ENCODE measurements at places on chromosomes 16 and 17. TPM values are rescaled to one million over a fixed set of nuclear protein-coding genes. Genes with fewer than 3 reads are reported as not detected.
A peak's percentile ranks its signal among the peaks of the same experiment; 100 is the strongest.

Gene CCL1
- total RNA-seq: not detected

GRCh38 chr17:57604771-57605674 is 140.1 kb downstream of the CCDC182 start:
- no peak for DNase-seq

- DNase-seq: peak; percentile 98
These were observed 3.0 kb downstream of the BORCS6 start for GRCh38 chr17:8186787-8187516.

GRCh38 chr17:69320210-69320907 is 6.6 kb downstream of the ABCA5 start:
- no peak for DNase-seq

Gene SSTR5
- not detected for total RNA-seq

DNA sequence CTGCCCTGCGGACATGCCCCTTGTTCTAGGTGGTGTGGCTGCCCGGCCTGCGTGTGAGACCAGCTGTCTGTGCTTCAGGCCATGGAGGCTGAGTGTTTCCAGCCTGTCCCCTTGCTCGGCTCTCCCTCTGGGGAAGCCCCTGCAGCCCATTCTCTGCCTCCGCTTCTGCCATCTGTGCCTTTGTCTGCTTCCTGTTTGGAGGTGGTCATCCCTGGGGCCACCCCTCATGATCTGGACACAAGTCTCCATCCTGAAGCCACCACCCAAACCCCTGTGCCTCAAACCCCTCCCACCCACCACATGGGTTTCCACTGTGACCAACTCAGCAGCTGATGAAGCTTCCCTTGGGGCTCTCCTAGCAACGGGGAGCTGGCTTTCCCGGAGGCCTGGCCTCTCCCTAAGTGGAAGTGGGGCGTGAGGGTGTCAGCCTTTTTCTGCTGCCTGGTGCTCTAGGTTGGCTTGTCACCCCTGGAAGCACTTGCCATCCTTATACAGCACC is 184.9 kb downstream of the SEC14L1 start:
- DNase-seq: no peak

- no peak for DNase-seq
These were observed 1.7 kb downstream of the BEAN1 start for GRCh38 chr16:66428682-66429251.

Gene ABCC11
- total RNA-seq: not detected

Gene BEAN1
- total RNA-seq: not detected

- DNase-seq: no peak
These were observed 715.7 kb upstream of the SOX9 start for GRCh38 chr17:71405101-71405500.

Gene WSB1
- 123 TPM for total RNA-seq

DNA sequence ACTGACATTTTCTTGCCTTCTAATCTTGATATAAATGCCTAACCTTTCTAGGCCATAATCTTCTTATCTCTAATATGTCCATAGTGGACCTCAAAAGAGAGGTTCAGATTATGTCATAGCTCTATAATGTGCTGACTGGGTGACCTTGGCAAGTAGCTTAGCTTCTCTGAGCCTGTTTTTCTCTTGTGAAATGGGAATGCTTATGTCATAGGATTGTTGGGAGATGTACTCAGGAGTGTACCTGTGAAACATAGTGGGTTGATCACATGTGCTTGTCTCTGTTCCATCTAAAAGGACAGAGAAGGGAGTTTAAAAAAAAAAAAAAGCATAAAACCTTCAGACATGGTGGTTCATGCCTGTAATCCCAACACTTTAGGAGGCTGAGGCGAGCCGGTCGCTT is 2.4 kb downstream of the MED9 start:
- DNase-seq: no peak

GRCh38 chr17:81340607-81341515 is 45.8 kb upstream of the SLC38A10 start:
- no peak for DNase-seq

- no peak for DNase-seq
These were observed 63.0 kb downstream of the SMG6 start for GRCh38 chr17:2240541-2240940.

Gene RAB37
- total RNA-seq: 2.9 TPM

DNA sequence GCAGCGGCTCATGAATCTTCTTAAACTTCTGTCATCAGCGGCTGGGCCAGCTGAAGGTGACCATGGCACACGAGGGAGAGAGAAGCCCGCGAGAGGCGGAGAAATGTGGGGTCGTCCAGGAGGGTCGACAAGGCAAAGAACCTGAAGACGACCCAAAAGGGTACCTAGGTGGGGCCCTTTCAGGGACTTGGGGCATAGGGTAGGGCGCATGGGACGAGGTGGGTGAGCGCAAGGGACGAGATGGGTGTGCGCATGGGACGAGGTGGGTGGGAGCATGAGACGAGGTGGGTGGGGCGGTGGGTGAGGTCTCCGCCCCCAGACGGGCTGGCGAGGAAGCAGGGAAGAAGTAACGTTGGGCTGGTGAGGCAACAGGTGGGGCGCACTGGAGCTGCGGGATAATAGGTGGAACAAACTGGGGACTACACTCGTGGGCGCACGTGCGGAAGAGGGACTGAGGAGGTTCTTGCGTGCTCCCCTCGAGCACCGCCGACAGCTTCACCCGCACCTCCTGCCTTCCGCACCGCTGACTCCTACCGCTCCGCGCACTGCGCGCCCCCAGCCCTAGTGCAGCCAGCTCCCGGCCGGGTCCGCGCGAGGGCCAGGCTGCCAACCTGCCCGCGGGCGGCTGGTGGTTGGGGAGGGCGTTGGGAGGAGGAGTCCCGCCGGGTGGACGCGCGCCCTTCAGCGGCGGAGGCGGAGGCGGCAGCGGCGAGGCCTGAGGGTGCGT is 23.2 kb upstream of the CRYM start:
- no peak for DNase-seq

GRCh38 chr16:800834-801511 is 439 bp upstream of the GNG13 start:
- DNase-seq: no peak

Gene CCL16
- total RNA-seq: not detected

DNA sequence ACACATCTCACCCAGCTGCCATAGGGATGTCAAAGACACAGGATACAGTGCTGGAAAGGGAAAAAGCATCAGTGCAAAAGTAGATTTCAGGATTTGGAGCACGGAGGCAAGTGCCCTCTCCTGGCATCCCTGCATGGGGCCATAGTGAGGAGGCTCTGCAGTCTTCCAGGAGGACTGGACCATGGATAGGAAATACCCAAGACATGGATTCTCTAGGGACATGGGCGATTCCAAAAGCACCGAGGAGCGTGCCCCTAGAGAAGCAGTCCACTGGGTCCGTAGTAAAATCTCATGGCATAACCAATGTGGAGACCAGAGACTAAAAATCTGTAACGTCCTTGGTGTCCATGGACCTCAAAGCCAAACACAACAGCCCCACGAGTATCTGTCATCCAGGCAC is 818.2 kb downstream of the KCNJ18 start:
- peak; percentile 64 for DNase-seq

- DNase-seq: no peak
These were observed 6.2 kb upstream of the SPATA20 start for GRCh38 chr17:50540560-50541401.

DNA sequence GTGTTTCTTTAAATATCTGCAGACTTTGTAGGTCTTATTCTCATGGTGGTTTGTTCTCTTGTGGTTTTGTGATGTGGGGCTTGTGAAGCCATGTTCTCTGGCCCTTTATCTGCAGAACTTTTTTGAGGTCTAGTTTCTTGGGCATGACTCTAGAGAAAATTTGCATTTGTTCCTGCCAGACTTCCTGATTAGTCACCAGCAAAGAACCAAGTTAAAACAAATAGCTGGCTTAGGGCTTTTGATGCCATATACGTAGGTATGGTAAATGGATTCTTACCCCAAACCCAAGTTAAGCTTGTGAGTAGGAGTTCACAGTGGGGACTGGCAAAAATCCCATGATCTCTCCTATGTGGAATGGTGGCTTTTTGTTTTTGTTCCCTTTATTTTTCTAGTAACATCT is 68.7 kb upstream of the IRX3 start:
- no peak for DNase-seq

DNA sequence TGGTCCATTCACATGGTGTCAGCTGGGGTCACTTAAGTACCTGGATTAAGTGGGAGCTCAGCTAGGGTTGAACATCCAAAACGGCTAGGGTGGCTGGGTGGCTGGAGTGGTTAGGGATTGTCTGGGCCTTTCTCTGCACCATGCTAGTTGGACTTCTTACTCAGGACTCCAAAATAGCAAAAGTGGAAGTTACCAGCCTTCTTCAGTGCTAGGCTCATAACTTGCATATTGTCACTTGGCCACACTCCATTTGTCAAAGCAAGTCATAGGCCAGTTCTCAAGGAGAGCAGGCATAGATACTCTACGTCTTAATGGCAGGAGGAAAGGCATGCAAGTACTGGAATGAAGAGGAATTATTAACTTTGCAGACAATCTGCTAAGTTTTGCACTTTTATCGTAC is 69.7 kb downstream of the ESRP2 start:
- DNase-seq: no peak
